ENCODE measurements at places on chromosomes 7 and 10.

DNA sequence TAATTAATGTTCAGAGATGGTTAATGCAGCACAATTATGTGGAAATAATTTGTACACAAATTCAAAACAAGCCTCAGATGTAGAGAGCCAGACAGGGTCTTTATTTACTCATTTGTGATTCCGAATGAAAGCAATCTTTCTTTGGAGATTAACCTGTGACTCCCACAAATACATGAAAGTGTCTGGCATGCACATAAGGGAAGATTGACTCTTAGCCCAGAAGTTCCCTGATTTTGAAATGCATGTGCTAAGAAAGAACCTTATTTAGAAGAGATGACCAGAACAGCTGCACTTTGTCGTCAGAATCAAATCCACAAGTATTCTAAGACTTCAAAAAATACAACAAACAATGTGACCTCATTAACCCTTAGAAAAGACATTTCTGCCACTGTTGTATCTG is 45.1 kb downstream of the RNLS start:
- DNase-seq, result no peak

DNA sequence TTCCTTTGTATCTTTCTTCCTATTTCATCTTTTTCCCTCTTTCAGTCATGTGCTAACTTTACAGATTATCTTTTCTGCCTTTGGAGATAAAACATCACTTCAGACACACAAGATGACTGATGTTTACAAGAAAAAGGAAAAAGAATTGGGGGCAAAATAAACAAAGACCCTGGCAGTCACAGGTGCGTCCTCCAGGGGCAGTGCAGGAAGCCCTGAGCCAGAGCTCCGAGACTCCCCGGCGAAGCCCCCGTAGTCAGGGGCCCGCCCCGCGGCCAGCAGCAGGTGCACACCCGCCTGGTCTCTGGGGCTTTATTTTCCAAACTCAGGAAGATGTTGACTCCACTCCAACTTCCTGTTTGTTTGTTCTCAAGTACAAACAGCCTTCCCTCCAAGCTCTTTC is 10.2 kb downstream of the STK32C start:
- no peak for DNase-seq

GRCh38 chr7:114917211-114917839 is 4.6 kb upstream of the MDFIC start:
- DNase-seq, result no peak

GRCh38 chr10:110852255-110852896 is 19.4 kb upstream of the PDCD4 start:
- no peak for DNase-seq

- DNase-seq, result no peak
These were observed 1265.0 kb downstream of the NXPH1 start for GRCh38 chr7:9698375-9698774.

GRCh38 chr7:47474937-47475879 is 106.7 kb downstream of the TNS3 start:
- peak; percentile 38 for DNase-seq

DNA sequence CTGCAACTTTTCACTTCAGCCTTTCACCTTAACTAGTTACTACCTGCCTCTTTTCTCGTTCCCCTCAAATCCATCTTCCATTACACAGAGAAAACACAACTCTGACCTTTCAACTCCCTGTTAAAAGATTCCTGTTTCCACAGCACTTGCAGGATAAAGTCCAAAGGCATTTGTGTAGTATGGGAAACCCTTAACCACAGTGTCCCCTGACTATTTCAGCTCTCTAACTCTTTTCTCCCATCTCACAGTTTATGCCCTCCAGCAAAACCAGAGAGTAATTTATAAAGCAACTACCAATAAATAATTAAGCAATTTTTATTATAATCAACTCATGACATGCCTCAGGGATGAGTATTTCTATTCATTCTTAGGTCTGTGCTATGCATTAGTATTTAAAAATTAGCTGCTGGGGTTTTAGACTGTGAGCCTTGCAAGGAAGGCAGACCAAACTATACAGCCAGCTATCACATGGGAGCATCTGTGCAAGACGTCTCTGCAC is 51.0 kb downstream of the COL1A2 start:
- no peak for DNase-seq

GRCh38 chr10:118701529-118702323 is 53.0 kb downstream of the CACUL1 start:
- DNase-seq, result no peak

DNA sequence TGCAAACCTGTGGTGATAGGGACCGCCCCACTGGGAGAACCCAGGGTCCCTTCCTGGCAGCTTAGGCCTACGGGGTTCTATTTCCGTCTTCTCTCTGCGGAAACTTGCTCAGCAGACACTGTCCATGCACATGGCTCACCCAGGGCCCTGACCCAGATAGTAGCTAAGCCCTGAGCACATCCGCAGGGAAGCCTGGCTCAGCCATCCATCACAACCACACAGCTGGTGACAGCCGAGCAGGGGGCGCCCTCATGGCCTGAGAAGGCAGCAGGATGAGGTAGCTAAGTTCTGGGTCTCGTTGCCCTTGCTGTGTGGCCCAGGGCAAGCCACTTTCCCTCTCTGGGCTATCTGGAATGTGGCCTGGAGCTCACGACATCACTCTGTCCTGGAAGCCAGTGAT is 23.3 kb downstream of the NPTX2 start:
- no peak for DNase-seq

DNA sequence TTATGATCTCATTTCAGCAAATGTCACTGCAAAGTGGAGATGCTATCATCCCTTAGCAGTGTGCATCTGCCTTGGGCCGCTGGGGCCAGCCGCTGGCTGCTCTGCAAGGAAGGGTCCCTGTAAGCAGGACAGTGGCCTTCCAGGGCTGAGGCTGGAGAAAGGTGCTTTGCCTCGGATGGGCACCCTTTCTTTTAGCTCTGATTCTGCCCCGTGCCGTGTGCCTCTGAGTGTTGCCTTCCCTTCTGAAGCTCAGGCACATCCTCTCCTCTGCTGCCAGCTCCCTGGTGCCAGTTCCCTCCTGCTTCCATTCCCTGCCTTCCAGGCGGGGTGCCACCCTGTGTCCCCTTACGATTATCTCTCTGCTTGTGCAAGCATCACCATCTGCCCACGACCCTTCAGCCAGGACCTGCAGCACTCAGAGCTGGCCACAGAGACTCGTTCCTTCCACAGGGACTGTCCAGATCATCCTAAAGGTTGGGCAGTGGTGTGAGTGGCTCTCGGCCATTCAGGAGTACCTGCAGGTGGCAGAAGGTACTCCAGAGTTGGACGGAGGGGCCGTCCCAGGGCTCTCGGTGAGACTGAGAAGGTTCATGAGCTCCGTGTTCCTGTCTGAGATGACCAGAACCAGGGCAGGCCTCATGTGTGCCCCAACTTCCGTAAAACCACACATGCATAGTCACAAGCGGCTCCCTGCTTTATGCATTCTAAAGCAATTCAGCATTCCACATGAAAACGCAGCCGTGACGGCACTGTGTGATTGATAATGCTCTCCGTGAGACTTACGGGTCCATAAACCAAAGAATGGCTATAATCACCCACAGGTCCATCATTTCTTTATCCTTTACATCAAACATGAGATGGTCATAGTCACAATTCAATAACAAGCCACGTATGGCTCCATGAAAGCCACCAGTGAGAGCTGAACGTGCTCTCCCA is 371.4 kb downstream of the DNAJB6 start:
- no peak for DNase-seq

DNA sequence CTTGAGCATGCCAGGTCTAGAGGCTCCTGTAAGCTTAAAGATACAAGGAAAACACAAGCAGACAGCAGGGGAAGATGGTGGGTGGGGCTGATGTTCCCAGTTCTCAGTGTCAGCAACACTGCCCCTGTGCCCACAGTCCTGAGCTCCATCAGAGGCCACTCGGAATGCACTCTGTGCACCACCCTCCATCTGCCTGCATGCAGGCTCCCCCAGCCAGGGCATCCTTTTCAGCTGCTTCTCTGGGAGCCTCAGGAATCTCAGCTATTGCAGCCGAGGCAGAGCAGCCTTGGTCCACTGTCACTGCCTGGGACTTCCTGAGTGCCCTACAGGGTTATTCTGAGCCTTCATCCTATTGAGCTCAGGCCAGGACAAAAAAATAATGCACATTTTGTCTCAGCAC is 22.2 kb downstream of the LBX1 start:
- DNase-seq, result no peak

- DNase-seq, result no peak
These were observed 248.8 kb upstream of the SMIM30 start for GRCh38 chr7:113367041-113367586.

- DNase-seq, result no peak
These were observed 1.1 kb downstream of the WASL start for GRCh38 chr7:123747620-123748141.

- DNase-seq, result no peak
These were observed 207.3 kb downstream of the KIAA1217 start for GRCh38 chr10:24416248-24416647.

DNA sequence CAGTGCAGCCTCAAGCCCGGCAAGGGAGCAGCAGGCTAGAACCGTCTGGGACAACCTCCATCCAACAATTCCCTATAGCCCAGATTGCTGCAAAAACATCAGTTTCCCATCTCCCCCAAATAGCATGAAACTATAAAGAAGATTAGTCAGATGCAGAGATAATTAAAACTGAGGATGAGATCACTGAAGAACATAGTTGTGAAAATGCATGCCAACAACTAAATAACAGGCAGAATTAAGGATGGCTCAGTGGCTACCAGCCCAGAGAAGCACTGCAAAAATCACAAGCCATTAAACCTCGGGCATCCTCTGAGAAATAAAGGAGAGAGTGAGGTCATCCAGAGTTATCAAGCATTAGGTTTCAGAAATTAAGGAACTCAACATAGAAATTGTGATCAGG is 427.1 kb downstream of the TNS3 start:
- no peak for DNase-seq

DNA sequence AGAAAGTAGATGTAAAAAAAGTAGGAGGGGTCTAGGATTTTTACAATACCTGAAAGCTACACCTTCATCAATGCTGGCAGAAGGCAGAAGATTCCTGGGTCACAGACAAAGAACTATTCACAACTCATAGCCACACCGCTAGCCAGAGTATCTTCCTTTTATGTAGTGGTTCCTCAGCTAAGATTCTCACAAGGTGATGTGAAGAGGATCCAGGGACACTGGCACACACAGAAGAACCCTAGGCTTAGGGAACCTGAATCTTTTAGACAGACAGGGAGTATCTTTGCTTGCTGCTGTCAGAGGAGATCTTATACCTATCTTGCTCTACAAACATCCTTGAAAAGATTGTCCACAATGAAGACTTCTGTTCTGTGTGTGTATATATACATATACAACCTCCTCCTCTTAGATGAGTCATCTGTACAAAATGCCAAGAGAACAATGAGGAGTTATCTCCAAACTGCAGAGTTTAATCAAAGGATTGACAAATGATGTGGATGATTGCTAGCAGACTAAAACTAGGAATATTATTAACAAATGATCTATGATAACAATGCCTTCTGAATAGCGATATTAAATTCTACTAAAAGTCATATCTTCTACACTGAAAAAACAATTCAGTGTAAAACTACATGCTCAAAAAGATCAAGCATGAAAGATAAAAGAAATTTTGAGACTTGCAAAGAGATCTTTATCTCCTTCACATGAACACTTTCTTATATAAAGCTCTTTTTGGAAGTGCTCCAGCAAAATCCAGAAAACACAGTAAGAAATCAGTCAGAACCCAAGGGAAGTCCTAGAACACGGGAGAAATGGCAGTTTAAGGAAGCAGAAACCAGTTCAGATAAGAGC is 409.3 kb downstream of the PARD3 start:
- no peak for DNase-seq

DNA sequence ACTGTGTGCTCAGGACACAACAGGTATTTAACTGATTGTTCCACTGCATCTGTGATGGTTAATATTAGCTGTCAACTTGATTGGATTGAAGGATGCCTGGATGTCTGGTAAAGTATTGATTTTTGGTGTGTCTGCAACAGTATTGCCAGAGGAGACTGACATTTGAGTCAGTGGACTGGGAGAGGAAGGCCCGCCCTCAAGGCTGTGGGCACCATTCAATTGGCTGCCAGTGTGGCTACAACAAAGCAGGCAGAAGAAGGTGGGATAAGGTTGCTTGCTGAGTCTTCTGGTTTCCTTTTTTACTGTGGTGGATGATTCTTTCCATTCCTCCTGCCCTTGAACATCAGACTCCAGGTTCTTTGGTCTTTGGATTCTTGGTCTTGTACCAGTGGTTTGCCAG is 137.1 kb upstream of the FAM13C start:
- no peak for DNase-seq

GRCh38 chr10:22682237-22683139 is 31.9 kb downstream of the PIP4K2A start:
- DNase-seq, result no peak

DNA sequence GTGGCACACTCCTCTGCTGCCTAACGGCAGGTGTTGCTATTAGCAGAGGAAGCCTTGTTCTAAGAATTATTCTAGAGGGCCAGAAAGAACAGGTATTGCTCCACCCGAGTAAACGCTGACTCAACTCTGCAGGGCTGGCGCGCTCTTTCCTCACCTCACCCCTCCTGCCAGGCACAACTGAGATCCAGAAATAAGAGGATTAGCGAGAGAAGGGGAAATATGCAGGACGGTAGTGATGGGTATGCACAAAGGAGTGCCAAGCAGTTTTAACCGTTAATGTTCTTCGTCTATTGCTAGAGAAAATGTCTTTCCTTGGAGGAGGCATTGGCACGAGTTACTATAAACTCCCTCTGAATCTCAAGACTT is 369 bp upstream of the SCIN start:
- DNase-seq, result no peak

- DNase-seq, result no peak
These were observed 96.1 kb upstream of the MKLN1 start for GRCh38 chr7:131231381-131232220.

GRCh38 chr10:33381451-33382215 is 47.2 kb upstream of the NRP1 start:
- DNase-seq, result no peak

DNA sequence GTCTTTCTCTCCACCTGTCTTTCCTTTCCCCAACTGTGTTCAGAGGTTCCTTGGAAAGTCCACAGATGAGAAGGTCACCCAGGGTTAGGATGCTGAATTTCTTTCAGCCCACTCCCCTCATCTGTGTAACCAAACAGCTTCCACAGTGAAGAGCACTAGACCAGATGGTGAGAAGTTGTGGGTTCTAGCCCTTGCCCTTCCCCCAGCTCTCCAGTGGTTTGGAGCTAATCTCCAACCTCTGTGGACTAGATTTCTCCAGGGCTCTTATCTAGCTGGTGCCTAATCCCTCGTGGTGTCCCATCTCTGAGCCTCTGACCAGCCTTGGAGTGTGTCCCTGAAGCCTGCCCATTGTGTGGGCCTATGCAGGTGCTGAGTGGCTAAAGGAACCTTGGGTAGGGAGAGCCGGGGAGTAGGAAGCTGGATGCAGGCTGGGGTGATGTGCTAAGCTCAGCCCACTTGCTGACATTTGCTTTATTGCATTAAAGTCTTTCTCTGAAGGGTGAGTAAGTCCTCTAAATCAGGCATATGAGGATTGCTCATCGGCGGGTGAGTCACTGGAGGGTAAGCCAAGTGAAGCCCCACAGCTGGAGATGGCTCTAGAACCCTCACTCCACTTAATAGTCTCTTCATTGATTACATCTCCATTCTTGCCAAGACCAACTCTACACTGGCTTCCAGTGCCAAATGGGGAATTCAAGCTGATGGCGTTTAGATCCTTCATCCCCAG is 14.9 kb downstream of the DUSP5 start:
- no peak for DNase-seq

Data from esophagus squamous epithelium (tissue), 5 donors.